Liver (tissue), 10 donors: ENCODE measurements at places on chromosomes 2 and 18. TPM values are rescaled to one million over a fixed set of nuclear protein-coding genes. Genes with fewer than 3 reads are reported as not detected.

DNA sequence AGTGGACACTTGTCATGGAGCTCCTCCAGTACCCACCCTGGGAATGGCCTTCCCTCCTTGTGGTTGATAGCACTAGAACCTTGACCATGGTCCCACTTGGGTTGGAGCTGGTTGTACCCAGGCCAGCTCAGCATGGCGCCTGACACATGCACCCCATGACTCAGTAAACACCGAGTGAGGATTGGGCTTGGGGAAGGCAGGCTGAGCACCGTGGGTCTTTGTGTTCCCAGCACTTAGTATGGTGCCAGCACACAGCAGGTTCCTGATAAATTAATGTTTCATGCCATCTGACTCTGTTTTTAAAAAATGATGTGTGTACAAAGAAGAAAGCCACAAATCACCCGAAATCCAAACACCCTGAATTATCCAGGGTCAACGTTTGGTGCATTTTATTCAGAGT is 69.8 kb downstream of the CIB4 start:
- no peak for DNase-seq
- no peaks in the 10 kb centered on the region for H3K36me3 ChIP-seq
- no peak overlapping the region for H3K4me3 ChIP-seq
- H3K27ac ChIP-seq = no peak overlapping the region

- H3K4me3 ChIP-seq = no peak overlapping the region
- peaks cover 10% of the 10 kb centered on the region for H3K4me1 ChIP-seq
- H3K36me3 ChIP-seq = no peaks in the 10 kb centered on the region
- H3K27ac ChIP-seq = no peak overlapping the region
These were observed 134.1 kb upstream of the ITGB6 start for GRCh38 chr2:160334028-160334741.

GRCh38 chr2:119004602-119005001 is 62.6 kb downstream of the MARCO start:
- H3K4me1 ChIP-seq = no peaks in the 10 kb centered on the region
- DNase-seq = no peak
- H3K4me3 ChIP-seq = no peak overlapping the region
- H3K27me3 ChIP-seq = no peaks in the 10 kb centered on the region

DNA sequence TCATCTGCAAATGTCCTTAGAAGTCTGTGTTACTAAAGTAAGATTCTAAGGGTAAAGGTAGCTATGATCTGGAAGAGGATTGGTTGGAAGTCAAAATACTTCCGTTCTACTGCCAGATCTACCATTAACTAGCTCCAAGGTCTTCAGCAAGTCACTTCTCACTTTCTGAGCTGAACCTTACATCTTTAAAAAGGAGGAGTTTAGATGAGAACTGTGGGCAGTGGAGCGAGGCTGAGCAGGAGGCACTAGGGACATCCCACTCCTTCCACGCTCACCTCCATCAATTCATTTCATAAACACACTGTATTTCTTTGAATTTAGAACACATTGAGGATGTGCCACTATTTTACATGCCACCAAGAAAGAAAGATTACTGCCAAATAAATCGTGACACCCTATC is 143.0 kb downstream of the ABCA12 start:
- no peaks in the 10 kb centered on the region for H3K4me1 ChIP-seq
- no peak for DNase-seq
- no peaks in the 10 kb centered on the region for H3K27me3 ChIP-seq

DNA sequence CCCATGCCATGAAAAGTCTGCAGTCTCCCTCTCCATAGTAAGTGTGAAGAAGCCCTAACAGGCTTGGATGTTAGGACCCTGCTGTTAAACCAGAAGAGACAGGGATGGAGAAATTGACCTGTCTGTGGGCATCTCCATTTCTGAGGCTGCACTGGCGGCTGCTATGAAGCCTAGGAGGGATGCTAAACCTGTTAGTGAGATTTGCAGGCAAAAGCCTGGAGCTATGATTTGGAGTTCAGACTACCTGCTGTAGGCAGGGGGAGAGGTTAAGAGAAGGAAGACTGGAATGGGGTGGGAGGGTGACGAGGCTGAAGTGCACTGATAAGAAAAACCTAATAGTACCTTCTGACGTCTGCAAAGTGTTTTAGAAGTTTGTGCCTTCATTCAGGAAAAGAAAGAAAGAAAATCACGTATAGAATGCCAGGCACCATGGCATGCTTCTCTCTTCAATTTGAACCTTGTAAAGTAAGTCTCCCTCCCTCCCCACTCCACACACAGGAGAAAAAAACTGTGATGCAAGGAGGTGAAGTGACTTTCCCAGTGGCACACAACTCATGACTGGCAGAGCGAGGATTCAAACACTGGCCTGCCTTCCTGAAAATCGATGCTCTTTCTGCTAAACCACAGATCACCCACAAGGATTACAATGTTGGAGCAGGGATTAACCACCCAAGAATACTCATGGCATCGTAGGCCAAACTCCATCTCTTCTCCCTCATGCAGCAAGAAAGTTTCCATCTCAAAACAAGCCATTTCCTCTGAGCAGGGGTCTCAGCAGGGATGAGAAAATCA is 98.5 kb upstream of the PKDCC start:
- no peaks in the 10 kb centered on the region for H3K4me1 ChIP-seq
- no peaks in the 10 kb centered on the region for H3K27me3 ChIP-seq
- no peaks in the 10 kb centered on the region for H3K36me3 ChIP-seq

DNA sequence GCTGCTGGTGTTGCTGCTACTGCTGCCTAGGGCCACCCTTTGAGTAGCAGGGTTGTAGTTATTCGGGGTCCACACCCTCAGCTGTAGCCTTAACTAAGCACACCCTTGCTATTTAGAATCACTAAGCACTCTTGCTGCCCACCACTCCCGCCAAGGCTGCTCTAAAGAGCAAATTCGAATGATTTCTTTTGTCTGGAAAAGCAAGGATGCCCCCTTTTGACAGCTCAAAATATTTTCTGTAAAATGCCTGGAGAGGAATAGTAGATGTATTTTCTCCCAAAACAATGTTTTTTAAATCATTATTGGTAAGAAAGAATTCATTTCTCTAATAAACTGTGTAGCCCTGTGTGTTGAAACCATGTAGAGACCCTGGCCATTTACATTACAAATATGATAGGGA is 80.8 kb upstream of the PAPOLG start:
- H3K27ac ChIP-seq = no peak overlapping the region
- no peaks in the 10 kb centered on the region for H3K36me3 ChIP-seq
- no peaks in the 10 kb centered on the region for H3K4me1 ChIP-seq
- no peak for DNase-seq

Gene ABHD3
- total RNA-seq = 48.9 TPM

Gene TMEM247
- total RNA-seq = not detected

Gene SLC23A3
- 0.23 TPM for total RNA-seq

Gene MCM6
- total RNA-seq = 2.7 TPM

Gene ZNF892
- total RNA-seq = 1.3 TPM
